Stimulated activated CD8-positive, alpha-beta memory T cell treated with anti-CD3 and anti-CD28 coated beads, Interleukin-4, amount 100 ng/mL, for 48 hours (primary cell): ENCODE measurements at places on chromosomes 13 and 19.

GRCh38 chr19:31826325-31826724, 477.1 kb upstream of the TSHZ3 start:
- DNase-seq = no peak

DNA sequence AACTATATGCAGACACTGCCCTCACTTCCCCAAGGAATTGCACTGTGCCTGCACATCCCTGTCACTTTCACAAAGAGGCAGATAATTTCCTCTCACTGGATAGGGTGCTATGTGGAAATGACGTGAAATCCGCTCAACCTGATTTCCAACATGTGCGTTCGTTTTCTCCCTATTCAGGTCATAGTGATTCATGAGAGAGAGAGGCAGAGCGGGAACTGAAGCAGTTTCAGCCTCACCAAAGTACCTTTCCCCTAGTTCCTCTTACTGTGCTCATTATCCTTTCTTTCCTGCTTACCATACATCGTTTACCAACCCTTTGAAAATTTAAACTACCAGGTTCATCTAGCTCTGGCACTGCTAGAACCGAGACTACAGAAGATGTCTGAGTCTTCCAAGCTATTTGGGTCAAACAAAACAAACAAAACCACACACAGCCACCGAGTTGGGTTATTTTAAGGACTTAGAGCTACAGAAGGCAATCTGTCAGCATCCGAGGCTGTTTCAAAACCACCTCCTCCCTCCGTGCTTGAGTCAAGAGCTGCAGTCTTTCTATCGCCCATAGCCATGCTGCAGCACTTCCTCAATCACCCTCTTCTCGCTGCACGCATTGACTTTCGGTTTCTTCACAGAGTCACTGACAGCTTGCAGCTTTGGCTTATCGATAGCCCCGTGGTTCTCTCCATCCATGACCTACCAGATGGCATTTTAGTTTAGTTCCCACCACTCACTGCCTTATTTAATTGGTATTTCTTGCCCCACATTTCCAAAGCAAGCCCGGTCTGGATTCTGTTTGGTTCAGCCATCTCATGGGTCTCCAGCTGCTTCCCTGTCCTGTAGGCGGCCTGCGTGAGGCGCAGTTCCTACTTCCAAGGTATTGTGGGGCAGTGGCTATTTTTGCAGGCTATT, 1395.8 kb downstream of the EFNB2 start:
- DNase-seq = peak; percentile 69

DNA sequence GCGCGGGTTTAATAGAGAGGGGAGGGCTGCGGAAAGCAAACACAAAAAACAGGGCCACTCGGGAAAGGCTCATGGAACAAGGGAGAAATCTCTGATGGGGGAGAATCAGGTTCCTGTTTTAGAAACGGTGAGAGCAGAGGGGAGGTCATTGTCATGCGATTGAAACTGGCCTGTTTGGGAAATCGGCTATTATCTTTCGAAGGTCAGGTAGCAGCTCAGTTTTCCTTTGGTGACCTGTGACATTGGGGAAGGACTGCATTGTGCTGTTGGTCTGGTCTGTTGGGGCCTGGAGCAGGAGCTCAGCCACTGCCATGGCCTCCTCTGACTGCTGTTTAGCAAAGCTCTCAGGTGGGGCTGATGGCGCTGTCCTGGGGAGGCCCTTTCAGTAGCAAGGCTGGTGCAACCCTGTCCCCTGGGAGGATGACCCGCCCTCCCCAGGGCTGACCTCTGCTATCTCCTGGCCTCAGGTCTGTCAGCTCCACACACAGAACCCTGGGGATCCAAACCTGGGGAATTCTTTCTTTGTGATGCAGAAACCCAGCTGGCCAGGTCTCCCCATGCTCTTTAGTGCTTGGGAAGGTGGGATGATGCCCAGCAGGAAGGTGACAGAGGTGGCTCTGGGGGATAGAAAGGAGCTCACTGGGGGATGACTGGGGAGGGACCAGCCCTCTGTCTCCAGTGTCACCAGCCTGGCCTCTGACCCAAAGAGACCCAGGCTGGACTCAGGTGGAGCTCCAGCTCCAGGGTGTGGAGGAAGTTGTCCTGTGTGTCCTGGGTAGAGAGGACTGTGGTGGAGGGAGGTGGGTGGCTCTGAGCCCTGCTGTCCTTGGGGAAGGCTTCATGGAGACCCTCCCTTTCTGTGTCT, 21.2 kb upstream of the CD177 start:
- DNase-seq = no peak

GRCh38 chr13:24004142-24004899, 107.0 kb upstream of the C1QTNF9B start:
- no peak for DNase-seq

GRCh38 chr13:45410001-45410400, 8.2 kb downstream of the SLC25A30 start:
- no peak for DNase-seq

GRCh38 chr19:9565900-9566705, 18.2 kb downstream of the ZNF121 start:
- DNase-seq = no peak

- no peak for DNase-seq
Observed at GRCh38 chr19:1873524-1874473, 10.4 kb upstream of the KLF16 start.

GRCh38 chr13:30569901-30570576, 47.7 kb upstream of the USPL1 start:
- DNase-seq = peak; percentile 39

DNA sequence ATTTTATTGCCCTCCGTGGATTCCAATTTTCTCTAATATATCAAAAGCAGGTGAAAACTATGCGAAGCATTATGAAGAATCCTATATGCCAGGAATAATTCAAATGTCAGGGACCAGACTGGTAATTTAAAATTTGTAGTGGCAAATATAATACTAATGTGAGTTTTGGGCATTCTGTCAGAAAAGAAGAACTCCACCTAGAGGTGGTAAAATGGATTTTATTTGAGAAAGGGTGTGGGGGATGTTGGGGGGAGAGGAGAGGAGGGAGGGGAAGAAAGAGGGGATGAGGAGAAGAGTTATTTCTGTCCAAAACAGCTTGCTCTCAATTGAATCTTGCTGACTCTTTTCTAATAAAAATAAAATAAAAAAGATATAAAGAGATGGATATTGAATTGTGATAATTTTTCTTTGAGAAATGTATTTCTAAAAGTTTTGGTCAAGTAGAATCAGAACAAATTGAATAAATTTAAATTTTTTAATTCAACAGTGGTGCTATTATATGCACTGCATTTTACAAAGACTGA, 929.3 kb upstream of the SLITRK5 start:
- no peak for DNase-seq

DNA sequence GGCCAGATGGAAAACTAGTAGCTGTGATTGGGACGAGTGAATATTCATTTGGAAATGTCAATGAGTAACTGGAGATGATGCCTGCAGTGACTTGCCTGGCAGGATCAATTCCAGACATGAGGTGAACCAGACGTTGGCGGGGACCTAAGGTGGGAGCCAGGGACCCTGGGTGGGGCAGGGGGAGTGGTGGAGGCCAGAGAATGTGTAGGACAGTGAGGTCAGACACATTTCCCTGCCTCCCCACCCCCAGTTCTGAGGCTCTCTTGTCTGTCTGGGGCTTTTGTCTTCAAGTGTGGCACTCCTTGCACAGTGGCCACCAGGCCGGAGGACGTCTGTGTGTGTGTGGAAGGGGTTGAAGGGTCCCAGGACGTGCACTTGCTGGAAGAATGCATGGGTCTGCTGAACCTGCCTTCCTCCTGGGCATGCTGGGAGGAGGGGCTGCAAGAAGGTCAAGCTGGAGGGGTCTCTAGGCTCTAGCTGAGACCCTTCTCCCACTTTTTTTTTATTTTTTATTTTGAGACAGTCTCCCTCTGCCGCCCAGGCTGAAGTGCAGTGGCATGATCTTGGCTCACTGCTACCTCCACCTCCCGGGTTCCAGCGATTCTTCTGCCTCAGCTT, 51.6 kb downstream of the CHST8 start:
- DNase-seq = no peak

DNA sequence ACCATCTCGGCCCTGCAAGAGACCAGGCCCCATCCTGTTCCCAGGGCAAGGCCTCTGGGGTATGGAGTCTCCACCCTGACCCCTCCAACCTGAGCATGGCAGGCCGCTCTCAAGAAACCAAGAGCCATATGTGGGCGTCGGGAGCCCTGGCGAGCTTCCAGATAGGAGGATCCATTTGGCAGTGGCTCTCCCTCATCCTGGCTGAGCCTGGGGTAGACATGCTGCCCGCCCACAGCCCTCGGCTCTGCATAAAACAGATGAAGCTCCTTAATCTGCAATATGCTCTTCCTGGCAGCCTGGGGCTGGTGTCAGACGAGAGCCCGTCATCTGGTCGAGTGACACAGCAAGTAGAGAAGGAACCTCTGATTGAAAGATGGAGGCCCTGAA, 6.1 kb downstream of the ATP13A1 start:
- no peak for DNase-seq
